ENCODE measurements at places on chromosomes 7 and 10.

DNA sequence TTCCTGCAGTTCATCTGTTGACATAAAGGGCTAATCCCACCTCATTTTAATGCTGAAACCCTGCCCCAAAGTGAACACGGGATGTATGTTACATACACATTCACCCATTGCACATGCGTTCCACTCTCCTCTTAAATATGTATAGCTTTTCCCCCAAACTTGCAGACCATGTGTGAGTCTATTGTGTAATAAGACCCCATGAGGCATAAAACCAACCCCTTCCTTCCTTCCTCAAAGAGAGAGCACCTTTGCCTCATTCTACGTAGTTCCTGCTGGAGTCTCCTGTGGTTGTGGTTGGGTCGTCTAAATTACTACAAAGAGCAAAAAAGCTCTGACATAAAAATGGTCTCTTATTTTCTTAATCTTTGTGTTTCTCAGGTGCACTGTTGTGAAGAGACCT is 345.7 kb upstream of the KLF6 start:
- peak; percentile 62 for DNase-seq

GRCh38 chr7:30180718-30181117 is 45.9 kb downstream of the MTURN start:
- no peak for DNase-seq

DNA sequence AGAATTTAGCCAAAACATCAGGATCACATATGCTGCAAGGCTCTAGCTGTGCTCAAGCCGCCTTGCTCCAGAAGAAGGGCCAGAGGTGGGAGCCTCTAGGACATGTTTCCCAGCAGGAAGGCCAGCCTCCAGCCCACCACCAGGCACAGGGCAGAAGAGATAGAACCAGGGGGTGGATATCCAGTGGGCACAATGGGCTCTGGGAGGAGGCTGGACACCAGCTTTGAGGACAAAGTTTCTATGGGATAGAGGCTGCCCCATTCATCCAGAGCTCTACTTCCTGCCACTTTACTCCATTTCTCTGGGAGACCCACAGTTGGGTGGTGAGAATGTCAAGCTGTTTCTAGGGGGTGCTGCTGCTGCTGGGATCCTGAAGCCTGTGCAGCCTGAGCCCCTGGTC is 77.1 kb downstream of the ARHGAP22 start:
- DNase-seq = no peak

GRCh38 chr7:131502810-131503508 is 53.5 kb downstream of the PODXL start:
- DNase-seq = no peak

- no peak for DNase-seq
Measured at GRCh38 chr10:75208181-75208580, 2.4 kb upstream of the VDAC2 start.

GRCh38 chr10:86439544-86439943 is 72.9 kb upstream of the GRID1 start:
- DNase-seq = no peak

DNA sequence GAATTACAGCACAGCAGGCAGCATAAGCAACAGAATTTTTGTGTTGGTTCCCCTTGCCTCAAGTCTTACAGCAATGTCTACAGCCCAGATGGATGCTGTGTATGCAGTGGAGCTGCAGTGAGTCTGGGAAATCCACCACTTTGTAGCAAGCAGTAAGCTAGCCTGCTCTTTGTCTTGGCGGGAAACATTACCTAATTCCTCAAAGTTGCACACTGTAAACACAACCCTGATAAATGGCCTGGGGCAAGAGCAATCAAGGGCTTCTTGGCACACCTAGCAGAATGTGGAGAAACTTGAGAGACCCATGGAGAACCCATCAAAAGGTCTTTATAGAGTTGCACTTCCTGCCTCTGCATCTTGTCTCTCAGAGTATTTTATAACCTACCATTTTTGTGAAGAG is 102.0 kb upstream of the FOXP2 start:
- DNase-seq = no peak

DNA sequence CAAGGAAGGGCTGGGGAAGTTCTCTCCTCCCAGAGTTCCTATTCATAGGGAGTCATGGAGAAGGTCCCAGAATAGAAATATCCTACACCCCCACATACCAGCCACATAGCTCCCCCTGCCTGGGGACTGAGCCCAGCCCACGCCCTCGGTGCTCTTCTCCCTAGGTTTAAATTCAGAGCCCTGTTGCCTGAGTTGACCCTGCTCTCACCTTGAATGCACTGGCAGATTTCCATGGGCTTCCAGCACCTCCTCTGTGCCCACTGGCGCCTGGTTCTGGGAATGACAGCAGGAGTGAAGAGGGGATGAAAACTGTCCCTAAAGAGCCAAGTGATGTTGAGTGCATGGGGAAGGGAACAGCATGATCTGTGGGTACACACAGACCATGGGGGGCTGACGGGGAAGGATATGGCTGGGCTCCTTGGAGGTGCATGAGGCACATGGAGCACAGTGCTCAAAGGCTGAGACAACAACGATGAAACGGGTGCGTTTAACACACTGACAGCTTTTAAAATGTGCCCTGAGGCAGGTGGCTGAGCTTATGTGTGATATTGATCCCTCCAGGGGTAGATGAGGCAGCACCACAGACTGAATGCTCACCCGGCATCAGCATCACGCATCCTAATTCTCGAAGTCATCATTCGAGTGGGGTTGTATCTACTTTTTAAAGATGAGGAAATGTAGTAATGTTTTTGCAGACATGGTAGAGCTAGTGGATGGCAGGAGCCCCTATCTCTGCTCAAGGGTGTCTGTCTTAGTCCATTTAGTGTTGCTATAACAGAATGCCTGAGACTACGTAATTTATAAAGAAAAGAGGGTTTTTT is 53.7 kb upstream of the IGFBP3 start:
- DNase-seq = no peak

DNA sequence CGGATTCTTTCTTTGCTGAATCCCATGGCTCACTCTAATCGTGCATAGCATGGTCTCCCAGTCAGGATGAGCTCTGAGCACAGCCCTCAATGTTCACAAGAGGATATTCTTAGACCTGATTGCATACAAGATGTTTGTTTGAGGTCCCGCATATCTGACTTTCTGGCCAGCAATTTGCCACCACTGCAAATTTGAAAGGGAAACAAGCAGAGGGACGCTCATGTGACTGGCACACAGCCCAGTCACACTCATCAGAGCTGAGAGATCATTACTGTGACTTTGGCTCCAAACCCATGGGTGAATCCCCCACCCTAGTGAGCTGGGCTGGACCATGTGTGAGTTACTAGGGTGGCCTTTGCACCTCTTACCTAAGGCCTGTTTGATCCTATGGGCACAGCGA is 9.9 kb downstream of the TAS2R41 start:
- no peak for DNase-seq

DNA sequence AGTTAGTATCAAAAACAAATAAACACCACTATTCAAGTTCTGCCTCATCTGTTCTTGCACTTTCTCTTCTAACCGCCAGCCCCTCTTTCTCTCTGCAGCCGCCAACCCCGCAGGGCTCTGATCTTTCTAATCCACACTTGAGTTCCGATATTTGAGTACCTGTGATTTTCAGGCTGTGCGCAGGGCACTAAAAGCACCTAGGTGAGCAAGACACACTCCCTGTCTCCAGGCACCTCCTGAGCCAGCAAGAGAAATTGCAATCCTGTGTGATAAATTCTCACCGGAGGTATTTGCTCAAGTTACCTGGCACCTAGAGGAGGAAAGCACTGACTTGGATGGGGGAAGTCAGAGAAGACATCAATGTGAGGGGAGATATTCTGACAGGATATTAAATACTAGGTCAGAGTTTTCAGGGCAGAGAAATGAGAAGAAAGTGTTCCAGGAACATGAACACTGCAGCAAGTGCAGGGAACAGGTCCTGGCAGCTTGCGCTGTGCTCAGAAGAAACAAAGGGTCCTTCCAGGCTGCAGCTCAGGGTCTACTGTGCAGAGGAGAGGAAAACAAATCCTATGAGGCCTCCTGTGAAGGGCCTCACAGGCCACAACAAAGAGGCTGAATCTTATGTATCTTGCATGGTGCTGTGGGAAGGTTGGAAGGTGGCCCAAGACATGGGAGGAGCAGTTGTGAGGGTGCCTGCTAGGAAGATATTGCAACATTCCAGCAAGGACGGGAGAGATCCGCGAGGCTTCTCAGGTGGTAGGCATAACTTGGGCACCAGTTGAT is 568.7 kb upstream of the MGMT start:
- DNase-seq = no peak

Measured in CD4-positive, alpha-beta T cell treated with Interleukin-4 for 1 hour (primary cell).